Stimulated activated CD8-positive, alpha-beta memory T cell treated with anti-CD3 and anti-CD28 coated beads, Interleukin-4, amount 100 ng/mL, for 4 hours (primary cell): ENCODE measurements at places on chromosomes 2 and 18.

DNA sequence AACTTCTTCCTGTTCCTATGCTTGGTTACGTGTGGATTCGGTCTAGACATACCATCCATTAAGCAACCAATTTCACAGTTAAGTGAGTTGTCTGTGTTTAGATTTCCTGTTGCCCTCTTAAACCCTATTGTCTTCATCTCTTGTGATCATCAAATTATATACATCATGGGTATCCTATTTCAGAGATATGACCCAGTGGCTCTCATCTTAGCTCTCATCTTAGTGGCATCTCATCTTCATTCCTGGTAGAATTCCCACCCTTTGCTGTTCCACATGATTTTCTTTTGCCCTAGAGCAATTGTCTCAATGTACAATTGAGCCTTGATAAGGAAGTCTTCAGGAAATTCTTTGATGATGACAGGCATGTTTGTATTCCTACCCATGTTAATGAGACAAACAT, 29.4 kb upstream of the FN1 start:
- DNase-seq, result no peak

DNA sequence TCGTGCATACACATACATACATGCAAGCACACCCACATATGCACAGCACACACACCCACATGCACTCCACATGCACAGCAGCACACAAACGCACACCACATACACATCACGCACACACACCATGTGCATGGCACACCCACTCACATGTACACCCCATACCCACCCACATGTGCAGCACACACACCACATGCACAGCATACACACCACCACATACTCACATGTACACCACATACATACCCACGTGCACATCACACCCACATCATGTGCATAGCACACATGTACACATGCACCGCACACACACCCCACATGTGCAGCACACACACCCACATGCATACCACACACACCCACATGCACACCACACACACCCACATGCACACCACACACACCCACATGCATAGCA, 132.0 kb upstream of the RGPD4 start:
- DNase-seq, result no peak

DNA sequence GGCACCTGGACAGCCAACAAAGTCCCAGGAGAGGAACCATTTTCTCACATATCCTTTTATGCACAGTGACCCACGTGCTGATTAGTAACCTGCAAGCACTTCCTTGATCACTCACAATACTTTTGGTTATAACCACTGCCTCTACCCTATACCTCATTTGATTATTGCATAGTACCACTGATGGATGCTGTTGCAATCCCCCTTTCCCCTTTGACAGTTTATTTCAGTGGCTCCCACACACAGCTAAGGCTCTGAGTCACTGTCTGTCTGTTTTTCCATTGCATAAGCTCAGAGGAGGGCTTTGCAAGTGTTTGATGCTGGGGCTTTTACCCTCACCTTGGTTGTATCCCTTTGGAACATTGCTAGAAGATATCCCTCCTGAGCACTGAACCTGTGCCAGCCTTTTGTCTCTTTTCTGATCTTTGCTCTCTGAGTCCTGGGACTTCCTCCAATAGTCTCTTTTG, 101.7 kb upstream of the RBBP8 start:
- DNase-seq, result no peak

GRCh38 chr2:8514796-8515758, 166.8 kb upstream of the ID2 start:
- peak; percentile 9 for DNase-seq

DNA sequence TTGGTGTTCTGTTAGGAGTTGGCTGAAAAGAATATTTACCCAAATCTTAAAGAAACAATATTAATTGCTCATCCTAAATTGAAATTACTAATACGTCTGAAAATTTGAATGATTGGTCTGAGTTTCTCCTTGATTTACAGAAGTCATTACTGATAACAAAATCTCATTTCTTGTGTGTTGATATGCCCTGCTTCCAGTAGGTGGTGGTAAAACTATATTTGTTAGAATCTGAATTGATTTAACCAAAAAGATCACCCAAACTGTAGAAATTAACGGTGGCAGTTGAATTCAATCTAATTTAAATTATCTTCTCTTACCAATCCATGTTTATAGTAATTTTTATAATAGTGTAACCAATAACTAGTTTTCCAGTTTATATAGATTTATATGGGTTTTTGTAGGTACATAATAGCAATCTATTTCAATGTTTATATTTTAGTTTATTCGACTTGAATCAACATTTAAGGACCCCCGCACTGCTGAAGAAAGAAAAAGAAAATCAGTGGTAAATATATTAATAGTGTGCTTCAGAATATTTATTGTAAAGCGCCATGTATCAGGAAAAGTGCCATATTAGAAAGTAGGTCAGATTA, 38.3 kb downstream of the PAPOLG start:
- DNase-seq, result no peak

DNA sequence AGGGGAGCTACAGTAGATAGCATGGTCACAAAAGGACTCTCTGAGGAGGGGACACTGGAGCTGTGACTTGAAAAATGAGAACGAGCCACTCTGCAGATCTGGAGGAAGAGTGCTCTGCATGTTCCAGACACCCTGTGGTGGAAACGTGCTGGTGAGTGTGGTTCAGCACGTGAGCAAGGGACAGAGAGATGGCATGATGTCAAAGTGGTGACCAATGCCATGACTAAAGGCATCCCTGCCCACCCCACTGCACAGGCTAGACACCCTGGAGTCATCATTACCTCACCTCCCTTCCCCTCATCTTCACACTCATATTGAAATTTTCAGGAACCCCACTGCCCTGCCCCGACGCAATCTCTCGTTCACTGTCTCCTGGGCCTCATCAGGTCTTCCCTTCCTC, 56.5 kb downstream of the SLC4A5 start:
- DNase-seq, result no peak
